ENCODE measurements at places on chromosomes 1 and 21. TPM values are rescaled to one million over a fixed set of nuclear protein-coding genes. Genes with fewer than 3 reads are reported as not detected.

The SLC35F3 gene
- polyA plus RNA-seq, result not detected

The PADI1 gene
- not detected for polyA plus RNA-seq

The TRAF3IP3 gene
- 240 TPM for polyA plus RNA-seq

The UBASH3A gene
- polyA plus RNA-seq, result 1.6 TPM

The MPL gene
- not detected for polyA plus RNA-seq

The NUP210L gene
- polyA plus RNA-seq, result not detected

The FALEC gene
- 1.0 TPM for polyA plus RNA-seq

The AGTRAP gene
- polyA plus RNA-seq, result 52.6 TPM

The RBM11 gene
- 2.9 TPM for polyA plus RNA-seq

The CLK2 gene
- polyA plus RNA-seq, result 19.7 TPM

The TEKT2 gene
- polyA plus RNA-seq, result not detected

The CRABP2 gene
- 0.31 TPM for polyA plus RNA-seq

The CFAP45 gene
- polyA plus RNA-seq, result 1.2 TPM

The TEX38 gene
- not detected for polyA plus RNA-seq

The WNT2B gene
- 0.09 TPM for polyA plus RNA-seq

The FOXD3 gene
- polyA plus RNA-seq, result not detected

The ENAH gene
- 0.04 TPM for polyA plus RNA-seq

The RNU5D-1 gene
- polyA plus RNA-seq, result not detected

The EDARADD gene
- not detected for polyA plus RNA-seq

The VANGL2 gene
- polyA plus RNA-seq, result not detected

The IL20 gene
- polyA plus RNA-seq, result not detected

The PDE9A gene
- not detected for polyA plus RNA-seq

The CNST gene
- polyA plus RNA-seq, result 51.6 TPM

The OR2M3 gene
- polyA plus RNA-seq, result not detected

The URB1 gene
- 1.8 TPM for polyA plus RNA-seq

The DNM3 gene
- polyA plus RNA-seq, result 0.39 TPM

The UBXN10 gene
- polyA plus RNA-seq, result 0.39 TPM

All from IgD-negative memory B cell (primary cell).